ENCODE measurements at places on chromosomes 3 and 15.

GRCh38 chr3:128426128-128426921 lies 40.4 kb downstream of the DNAJB8 start:
- no peak for DNase-seq

GRCh38 chr15:47299846-47300434 lies 417.4 kb upstream of the SEMA6D start:
- DNase-seq, result no peak

DNA sequence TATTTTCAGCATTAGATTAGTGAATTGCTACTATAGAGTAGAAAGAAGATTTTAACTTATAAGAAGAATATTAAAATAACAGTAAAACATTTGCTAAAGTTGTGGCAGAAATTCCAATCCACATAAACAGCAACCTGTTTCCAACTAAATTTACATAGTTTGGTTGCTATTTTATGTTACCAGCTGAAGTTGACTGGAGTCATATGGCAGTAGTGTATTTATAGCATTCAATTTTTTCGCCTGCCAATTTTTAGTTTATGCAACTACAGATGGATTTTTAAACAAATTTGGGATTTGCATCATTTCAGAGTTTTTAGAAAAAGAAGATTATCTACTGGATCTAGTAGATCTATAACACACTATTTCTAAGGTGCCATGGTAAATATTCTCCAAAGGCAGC lies 332.5 kb upstream of the BCHE start:
- no peak for DNase-seq

- no peak for DNase-seq
Measured at GRCh38 chr3:113556316-113556945, 24.1 kb downstream of the SIDT1 start.

GRCh38 chr15:76648732-76649444 lies 256.3 kb downstream of the SCAPER start:
- DNase-seq, result no peak

DNA sequence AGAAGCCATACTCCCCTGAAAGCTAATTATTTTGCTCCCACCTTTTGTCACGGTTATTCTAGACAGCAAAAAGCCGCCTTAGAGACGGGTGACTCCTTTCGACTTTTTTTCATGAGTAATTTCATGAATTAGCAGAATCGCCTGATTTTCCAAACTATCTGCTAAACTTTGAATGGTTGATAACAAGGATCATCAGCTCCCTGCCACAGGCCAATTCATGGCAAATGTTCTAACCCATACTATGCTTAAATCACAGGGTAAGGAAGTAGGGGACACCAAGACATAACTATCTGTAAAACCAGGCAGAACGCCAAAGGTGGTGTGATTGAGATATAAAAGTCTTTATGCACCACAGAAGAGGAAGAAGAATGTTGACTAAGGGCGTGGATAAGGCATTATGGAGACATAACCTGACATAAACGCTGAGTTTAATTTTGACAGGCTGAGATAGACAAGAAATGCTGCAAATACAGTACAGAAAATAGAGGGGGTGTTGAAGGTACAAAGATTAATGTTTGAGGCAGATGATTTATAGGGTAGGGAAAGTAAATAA lies 891 bp upstream of the DMXL2 start:
- DNase-seq, result no peak

DNA sequence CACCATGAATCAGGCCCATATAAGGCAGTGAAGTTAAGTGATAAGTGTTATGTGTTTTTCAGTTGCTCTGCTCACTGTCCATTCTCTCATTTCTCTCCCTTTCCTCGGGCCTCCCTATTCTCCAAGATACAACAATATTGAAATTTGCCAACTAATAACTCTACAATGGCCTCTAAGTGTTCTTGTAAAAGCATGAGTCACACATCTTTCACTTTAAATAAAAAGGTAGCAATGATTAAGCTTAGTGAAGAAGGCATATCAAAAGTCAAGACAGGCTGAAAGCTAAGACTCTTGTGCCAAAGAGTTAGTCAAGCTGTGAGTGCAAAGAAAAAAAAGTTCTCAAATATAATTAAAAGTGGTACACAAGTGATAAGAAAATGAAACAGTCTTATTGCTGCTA lies 675.4 kb downstream of the OTOL1 start:
- DNase-seq, result no peak

GRCh38 chr3:178826435-178827123 lies 245.0 kb downstream of the ZMAT3 start:
- no peak for DNase-seq

- DNase-seq, result no peak
Measured at GRCh38 chr3:52915294-52915693, 17.9 kb upstream of the STIMATE start.

DNA sequence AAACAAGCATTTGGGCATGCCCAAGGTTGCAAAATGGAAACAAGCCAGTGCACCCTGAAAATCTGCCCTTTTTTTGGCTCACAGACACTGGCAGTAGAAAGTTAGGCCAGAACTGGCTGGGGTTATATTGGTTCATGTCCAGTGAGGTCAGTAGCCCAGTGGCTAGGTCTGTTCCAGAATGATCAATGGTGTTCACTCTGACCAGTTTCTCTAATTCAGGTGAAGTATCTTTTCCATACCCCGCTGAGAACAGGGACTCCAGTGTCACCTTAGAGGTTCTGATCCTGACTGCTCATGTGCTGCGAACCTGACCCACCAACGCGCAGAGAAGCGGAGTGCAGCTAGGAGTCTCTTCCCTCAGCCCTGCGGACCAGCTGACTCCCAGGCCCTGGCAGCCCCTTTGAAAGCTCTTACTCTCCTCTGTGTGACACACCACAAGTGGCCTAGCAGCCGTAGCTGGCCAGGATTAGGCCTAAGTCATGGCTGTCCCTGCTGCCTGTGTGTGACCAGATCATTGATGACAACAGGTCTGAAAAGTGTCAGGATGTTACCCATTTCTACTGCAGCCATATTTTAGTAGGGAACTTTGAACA lies 123.5 kb downstream of the GHSR start:
- DNase-seq, result no peak

DNA sequence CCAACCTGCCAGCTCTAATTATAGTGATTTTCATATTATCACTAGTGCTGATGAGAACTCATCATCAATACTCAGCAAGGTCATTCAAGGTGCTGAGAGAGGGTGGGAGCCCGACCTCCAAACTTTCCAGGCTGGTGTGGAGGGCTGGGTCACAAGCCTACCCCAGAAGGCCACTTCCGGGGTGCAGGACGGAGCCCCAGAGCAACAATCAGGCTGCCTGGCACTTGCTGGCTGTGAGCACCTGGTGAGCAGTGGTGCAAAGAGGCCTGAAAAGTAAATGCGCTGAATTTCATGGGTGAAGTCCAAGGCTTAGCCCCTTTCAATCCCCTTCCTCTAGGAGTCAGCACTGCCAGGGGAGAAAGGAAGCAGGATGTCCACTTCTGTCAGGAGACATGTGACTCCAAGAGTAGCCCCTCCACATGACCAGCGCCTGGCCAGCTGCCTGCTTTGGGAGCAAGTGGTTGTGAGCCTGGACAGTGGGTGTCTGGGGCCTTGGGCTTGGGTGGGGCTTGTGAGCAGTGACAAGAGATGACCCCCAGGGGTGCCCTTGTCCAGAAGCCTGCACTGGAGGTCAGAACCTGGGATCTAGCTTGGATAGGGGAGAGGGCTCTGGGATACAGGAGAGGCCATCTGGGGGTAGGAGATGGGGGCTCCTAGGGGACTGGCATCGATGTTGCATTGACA lies 165.0 kb upstream of the TLE3 start:
- no peak for DNase-seq

GRCh38 chr3:52303811-52304210 lies 12.3 kb upstream of the DNAH1 start:
- DNase-seq, result no peak
